ENCODE measurements at places on chromosomes 4 and X.

DNA sequence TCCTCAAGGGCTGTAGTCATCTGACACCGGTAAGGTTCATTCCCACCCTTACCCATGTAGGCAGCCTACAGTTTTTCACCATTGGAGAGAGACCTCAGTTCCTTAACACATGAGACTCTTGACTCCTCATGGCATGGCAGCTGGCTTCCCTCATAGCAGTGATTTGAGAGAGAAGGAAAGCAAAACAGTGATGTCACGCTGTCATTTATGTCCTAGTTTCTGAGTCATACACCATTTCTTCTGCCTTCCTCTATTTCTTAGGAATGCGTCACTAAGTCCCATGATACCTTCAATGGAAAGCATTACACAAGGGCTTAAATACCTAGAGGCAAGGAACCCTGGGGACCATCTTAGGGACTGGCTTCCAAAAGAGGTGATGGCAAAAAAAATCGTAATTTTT is 226.1 kb downstream of the SPCS3 start:
- no peak for DNase-seq

- no peak for DNase-seq
These were observed 315.3 kb downstream of the DHRSX start for GRCh38 chrX:2185341-2186082.

GRCh38 chrX:115582616-115583495 is 21.9 kb downstream of the PLS3 start:
- DNase-seq, result no peak

DNA sequence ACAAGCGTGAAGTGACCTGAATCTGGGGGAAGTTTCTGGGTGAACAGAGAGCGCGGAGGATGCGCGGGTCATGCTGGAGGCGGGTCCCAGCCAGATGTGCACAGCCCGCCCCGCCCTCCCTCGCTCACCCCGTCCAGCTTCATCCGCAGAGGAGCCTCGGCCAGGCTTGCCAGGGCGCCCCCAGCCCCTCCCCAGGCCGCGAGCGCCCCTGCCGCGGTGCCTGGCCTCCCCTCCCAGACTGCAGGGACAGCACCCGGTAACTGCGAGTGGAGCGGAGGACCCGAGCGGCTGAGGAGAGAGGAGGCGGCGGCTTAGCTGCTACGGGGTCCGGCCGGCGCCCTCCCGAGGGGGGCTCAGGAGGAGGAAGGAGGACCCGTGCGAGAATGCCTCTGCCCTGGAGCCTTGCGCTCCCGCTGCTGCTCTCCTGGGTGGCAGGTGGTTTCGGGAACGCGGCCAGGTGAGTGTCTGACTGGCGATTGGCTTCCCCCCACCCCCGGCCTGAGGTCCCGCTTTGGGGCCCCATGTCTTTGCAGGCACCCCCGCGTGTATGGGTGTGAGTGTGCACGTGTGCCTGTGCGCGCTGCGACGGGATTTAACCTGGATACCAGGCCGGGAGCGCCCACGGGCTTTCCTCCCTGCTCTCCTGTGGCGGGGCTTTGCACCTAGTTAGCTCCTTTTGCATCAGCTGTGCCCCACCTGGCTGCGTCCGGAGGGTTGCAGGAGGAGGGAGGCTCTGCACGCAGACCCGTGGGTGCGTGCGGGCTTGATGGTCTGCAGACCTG is at the start of gene EGFL6:
Gene EGFL6 (plus strand): TSS at position 123 of the 782 bp plus-strand sequence. CDS start 261 bp downstream, at position 384.
- DNase-seq, result no peak

DNA sequence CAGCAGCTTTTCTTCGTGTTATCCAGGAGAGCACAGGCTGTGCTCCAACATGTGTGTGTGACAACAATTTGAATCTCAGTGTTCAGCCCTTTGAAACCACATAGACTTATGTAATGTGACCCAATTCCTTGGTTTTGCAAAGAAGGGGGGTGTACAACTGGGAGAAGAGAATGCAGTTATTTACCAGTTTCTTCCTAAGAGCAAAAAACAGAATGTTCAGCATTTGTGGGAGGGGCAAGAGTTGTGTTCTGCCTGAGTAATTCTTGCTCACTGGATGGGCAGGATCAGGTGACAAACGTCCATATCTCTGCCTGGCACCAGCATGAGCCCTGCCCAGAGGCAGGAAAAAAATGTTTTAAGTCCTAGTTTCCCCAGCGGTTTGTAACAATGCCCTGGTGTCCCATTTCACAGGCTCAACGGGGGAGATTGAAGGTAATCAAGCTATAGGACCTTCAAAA is 72.0 kb downstream of the PRPS1 start:
- no peak for DNase-seq

GRCh38 chrX:124328765-124329164 is 3.7 kb upstream of the TEX13D start:
- no peak for DNase-seq

DNA sequence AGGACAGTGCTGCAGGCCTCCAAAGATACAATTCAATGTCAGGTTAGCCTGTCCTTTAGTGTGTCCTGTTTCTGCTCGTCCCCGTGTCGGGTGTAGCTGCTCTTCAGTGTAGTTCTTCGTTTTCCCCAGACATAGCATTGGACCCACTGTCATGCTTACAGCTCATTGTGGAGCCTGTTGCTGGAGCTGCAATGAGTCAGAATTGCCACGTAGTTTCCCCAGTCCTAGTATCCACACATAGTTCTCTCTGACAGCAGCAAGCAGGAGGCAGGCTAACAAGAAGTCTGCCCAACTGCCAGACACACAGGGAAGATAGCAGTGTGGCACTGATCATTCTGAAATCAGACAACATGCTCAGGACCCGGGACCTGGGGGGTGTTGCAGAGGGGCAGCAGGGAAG is 49.2 kb downstream of the MOSPD2 start:
- no peak for DNase-seq

DNA sequence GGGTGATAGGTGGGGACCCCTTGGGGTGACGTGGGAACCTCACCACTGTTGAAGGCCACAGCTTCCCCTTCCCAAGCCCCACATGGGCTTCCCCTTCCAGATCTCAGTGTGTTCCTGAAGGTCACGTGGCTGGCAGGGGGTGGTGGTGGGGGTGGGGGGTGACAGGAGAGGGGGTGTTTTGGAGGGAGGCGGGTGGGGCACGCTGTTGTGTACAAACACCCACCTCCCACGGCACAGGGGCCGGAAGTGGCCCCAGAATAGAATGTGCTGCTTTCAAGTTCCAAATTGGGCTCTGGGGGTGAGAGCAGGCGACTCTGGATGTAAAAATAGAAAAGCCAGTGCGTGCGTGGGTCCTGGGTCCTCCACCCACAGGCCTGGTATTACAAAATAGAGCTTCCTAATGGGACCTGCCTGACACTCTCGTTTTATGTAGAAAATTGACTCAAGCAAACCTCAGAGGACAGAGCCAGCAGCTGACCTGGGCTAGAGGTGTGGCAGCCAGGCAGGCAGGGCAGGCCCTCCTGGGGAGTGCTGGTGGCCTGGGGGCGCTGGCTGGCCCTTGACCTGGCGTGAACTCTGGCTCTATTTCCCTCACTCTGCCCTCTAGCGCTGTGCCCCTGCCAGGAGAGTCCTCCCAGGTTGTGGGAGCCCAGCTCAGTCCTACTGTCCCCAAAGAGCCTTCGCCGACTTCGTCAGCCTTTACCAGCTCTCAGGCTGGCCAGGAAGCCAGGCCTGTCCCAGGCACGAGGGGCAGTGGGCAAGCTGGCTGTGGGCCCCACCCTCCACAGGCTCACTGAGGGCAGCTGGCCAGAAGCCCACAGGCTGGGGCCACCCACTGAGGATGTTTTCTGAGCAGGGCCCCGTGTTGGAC is 5.4 kb upstream of the SH3BP2 start:
- DNase-seq, result no peak

DNA sequence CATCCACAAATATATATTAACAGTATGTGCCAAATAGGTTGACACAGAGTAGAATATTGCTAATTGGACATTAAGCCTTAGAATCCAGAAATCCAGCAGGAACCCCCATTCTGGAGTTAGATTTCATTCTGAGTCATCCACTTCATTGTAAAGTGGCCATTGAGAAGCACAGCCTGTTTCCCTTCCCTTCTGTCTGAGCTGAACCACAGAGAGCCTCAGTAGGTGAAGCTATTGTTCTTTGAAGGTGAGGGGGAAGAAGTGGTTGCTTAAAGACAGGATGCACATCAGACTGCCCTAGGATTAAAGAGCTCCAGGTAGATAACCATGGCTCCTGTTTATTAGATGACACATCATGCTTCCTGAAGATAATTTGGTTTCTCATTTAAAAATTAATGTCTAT is 30.6 kb upstream of the MCF2 start:
- DNase-seq, result no peak

GRCh38 chrX:19785647-19786046 is 101.8 kb downstream of the SH3KBP1 start:
- DNase-seq, result no peak

GRCh38 chrX:42818151-42818921 is 40.4 kb upstream of the PPP1R2C start:
- DNase-seq, result no peak

DNA sequence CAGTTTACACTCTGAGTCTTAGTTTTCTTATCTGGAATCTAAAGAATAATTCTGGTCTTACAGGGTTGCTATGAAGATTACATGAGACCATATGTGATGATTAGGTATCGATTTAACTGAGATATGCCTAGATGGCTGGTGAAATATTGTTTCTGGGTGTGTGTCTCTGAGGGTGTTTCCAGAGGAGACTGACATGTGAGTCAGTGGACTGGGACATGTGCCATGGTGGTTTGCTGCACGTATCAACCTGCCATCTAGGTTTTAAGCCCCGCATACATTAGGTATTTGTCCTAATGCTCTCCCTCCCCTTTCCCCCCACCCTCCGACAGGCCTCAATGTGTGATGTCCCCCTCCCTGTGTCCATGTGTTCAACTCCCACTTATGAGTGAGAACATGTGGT is 186.0 kb upstream of the CXorf66 start:
- no peak for DNase-seq

GRCh38 chr4:11073621-11074051 is 355.1 kb downstream of the HS3ST1 start:
- DNase-seq, result no peak

- DNase-seq, result no peak
These were observed 725.9 kb upstream of the GRID2 start for GRCh38 chr4:91577864-91578263.

DNA sequence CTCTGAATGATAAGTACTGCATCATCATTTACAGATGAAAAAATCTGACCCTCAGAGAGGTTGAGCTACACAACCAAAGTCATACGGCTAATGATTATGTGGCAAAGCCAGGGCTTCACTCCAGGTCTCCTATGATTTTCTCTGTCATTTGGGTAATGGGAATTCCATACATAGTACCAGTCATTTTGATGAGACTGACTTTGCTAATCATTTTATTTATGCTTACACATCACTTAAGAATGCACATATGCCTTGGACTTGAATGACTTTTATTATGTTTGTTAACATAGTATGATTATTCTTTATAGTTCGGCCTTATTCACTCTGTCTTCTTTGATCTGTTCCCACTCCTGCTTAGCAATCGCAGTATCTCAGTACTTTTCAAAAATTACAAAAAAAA is 255.1 kb upstream of the GPRIN3 start:
- DNase-seq, result no peak

DNA sequence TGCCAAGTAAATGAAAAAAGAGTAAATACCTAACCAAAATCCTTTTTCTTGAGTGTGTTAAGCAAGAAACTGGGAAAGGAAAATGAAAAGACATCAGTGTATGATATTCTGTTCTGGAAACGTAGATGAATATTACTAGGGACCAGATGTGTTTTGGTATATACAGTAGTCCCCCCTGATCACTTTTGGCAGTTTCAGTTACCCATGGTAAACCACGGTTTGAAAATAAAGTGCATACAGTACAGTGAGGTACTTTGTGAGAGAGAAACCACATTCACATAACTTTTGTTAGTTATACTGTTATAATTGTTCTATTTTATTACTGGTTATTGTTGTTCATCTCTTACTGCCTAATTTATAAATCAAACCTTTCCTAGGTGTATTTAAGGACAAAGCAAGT is 250.9 kb downstream of the TENM3 start:
- no peak for DNase-seq

Measured in T follicular helper cell (primary cell).